Progenitor cell of endocrine pancreas (in vitro differentiated cells): ENCODE measurements at places on chromosomes 2 and 18. TPM values are rescaled to one million over a fixed set of nuclear protein-coding genes. Genes with fewer than 3 reads are reported as not detected.

GRCh38 chr2:84832772-84833461 is 48.0 kb downstream of the TRABD2A start:
- no peak for DNase-seq

DNA sequence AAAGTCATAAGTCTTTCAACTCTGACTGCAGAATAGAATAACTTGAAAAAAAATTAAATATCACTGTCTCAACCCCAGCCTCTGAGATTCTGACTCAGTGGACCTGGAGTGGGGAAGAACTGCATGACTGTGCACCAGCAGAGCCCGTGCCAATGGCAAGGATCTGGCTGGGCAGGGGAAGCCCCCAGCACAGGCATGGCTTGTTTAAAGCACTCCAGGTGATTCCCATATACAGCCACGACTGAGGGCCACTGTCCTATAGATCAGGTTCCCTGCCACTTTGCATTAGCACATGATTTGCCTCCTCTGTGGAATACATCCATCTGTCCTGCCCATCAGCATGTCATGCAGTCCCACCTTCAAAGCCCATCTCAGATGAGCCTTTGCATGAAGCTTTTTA is 45.9 kb upstream of the NCK2 start:
- DNase-seq, result no peak

The RESP18 gene
- not detected in 2 replicates for total RNA-seq

- no peak for DNase-seq
Measured at GRCh38 chr2:158953926-158954763, 14.3 kb upstream of the TANC1 start.

The GAREM2 gene
- 10.4 and 12.1 TPM in 2 replicates for total RNA-seq

DNA sequence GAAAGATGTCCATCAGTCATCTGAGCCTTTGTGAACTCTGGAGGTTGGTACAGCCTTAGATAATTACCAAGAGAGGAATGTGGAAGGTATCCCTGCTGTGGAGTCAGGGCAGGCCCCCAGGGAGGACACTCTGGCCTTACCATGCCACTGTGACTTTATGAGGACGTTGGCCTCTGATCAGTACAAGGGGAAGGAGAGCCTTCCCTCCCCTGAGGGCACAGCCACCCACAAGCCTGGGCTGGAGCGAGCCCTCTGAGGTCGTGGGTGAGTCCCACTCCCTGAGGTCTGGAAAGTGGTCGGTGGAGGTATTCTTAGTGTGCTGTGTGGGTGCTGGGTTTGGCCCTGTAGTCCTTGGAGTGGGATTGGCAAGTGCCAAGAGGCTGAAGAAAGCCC is 91.6 kb downstream of the STPG4 start:
- no peak for DNase-seq

- no peak for DNase-seq
Measured at GRCh38 chr2:35787302-35788031, 568.1 kb upstream of the CRIM1 start.

The MROH2A gene
- not detected in 2 replicates for total RNA-seq

DNA sequence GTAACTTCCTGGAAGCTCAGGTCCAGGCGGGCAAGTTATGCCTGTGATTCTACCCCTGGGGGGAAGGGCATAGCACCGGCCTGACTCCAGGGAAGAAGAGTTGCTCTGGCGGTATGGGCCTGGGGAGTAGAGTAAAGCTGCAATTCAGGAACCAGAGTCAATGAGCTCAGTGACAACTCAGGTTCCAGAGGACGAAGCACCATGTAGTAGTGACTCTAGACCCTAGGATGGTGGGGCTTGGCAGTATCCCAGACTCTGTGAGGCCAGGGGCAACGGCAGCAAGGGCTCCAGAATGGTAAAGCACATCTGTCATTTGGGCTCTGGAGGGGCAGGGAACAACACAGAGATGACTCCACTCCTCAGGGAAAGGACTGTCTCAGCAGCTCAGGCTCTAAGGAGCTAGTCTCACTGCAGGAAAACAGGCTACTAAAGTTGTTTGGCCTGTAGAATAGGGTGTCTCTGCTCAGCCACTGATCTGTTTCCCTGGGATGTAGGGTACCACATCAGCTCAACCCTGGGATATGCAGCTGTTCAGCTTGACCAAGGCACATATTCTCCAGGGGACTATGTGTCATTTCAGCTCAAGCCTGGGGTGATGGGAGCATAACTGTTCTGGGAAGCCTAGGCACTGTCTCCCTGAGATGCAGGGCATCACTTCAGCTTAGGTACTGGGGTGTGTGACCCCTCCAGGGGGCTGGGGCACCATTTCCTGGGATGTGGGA is 36.2 kb upstream of the RHOB start:
- DNase-seq, result no peak

GRCh38 chr2:144466637-144467036 is 53.3 kb downstream of the ZEB2 start:
- DNase-seq, result no peak

GRCh38 chr2:122273785-122274419 is 518.5 kb downstream of the TSN start:
- DNase-seq, result no peak

GRCh38 chr2:173773076-173773475 is 192.1 kb downstream of the SP3 start:
- no peak for DNase-seq

DNA sequence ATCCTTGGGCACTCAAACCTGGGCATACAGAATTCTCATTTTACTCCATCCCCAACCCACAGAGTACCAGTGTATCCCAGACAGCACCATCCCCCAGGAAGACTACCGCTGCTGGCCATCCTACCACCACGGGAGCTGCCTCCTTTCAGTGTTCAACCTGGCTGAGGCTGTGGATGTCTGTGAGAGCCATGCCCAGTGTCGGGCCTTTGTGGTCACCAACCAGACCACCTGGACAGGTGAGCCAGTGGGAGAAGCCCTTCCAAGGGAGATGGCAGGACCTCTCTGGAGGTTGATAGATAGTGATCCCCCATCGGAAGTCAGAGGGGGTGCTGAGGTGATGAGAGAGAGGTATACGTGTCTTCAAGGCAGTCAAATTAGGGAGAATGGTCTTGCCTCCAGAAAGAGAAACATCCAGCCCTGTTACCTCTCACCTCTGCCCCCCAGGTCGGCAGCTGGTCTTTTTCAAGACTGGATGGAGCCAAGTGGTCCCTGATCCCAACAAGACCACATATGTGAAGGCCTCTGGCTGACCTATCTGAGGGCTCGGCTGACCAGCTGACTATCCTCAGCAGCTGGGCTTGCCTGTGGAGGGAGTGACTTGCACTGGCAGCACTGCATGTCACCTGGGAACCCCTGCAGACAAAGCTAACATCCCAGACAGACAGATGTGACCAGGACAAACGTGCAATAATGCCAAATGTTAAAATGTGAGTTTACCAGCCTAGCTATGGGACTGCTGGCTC is 9.5 kb downstream of the PKDCC start:
- DNase-seq, result no peak

DNA sequence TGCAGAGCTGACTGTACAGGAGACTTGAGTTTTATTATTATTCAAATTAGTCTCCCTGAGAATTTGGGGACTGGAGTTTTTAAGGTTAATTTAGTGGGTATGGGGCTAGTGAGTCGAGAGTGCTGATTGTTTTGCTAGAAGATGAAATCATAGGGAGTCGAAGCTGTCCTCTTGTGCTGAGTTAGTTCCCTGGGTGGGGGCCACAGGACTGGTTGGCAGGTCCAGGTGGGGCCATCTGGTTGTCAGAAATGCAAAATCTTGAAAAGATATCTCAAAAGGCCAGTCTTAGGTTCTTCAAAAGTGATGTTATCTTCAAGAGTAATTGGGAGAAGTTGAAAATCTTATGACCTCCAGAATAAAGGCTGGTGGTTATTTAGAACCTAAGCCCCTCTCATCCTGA is 267.3 kb downstream of the MYCN start:
- DNase-seq, result no peak

GRCh38 chr18:46398005-46398404 is 259.0 kb downstream of the LOXHD1 start:
- no peak for DNase-seq

DNA sequence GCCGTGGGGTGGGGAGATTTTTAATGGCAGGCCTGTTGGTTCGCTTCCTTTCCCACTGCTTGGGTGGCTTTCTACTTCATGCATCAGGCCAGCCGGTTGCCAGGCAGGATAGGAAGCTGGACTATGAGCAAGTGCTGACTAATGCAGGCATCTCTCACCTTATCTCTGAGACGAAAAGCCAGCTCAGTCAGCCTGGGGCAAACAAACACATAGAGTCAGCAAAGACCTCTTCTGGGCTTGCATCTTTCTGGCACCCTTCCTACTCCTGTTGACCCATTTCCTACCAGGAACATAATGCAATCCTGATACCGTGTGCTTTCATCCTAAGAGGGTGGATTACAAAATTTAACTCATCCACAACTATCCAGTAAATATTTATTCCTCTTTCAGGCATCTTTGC is 416.6 kb upstream of the MEX3C start:
- DNase-seq, result no peak

GRCh38 chr2:58918141-58918540 is 677.0 kb upstream of the FANCL start:
- DNase-seq, result no peak

GRCh38 chr2:29119211-29119610 is 4.0 kb downstream of the CLIP4 start:
- no peak for DNase-seq

The FSHR gene
- 0.44 and 0.74 TPM in 2 replicates for total RNA-seq

The CPLX4 gene
- total RNA-seq, result not detected in 2 replicates

GRCh38 chr2:181578829-181579228 is 78.1 kb downstream of the CERKL start:
- no peak for DNase-seq

DNA sequence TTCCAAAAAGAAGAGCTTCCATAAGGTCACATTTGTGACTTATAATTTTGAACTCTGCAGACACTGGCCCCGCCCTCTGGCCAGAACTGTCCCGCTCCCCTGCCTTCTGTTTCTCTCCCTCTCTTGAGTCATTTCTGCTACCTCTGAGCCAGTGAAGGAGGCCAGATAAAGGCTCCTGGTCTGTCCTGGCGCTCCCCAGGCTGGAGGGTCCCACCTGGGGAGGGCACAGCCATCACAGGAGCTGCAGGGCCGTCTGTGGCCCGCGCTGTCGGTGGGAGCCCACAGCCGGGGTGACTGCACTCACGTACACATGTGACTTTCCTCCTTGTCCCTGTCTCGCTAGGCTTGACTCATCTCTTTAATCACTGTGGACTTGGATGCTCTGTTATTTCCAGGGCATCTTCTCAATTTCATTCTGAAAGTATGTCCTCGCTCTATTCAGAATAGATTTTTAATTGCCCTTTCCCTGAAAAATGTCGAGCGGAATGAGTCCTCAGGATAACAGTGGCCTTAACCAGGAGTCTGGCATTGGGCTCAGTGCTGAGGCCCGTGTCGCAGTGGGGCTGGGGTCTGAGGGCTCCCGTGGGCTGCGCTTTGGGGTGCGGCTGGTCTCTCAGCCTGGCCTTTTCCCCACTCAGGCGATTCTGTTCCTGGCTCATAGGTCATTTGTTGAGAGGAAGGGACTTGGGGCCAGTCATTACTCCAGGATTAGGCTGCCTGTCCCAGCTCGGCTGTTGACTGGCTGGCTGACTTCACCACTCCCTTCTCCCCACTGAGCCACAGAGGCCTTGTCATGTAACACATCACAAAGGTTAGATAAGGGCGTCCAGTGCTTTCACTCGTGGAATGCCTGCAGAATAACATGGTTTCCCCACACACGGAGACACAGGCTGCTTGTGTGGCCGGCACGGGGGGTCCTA is 34.5 kb downstream of the KLHL29 start:
- DNase-seq, result no peak

- no peak for DNase-seq
Measured at GRCh38 chr2:168730344-168730743, 72.1 kb upstream of the NOSTRIN start.

- no peak for DNase-seq
Measured at GRCh38 chr2:239671916-239672849, 271.4 kb upstream of the HDAC4 start.

DNA sequence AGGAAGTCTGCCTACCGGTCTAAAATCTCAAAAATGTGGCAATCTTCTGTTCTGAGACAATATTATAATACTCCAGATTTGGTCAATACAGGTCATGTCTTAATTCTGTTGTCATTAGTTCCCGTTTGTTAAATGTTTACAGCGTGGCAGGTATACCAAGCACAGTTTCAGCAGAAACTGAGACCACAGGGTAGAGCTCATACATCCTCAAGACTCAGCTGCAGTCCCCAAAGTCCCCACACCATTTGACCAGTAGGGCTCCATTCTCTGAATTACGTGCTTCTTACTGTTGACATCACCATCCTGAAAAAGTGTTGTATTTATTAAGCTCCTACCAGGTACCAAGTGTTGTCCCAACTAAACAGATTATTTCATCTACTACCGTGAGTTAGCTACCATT is 157.1 kb downstream of the MC4R start:
- DNase-seq, result no peak

The GDF7 gene
- 0.16 and 0.17 TPM in 2 replicates for total RNA-seq

The POTEC gene
- not detected in 2 replicates for total RNA-seq

DNA sequence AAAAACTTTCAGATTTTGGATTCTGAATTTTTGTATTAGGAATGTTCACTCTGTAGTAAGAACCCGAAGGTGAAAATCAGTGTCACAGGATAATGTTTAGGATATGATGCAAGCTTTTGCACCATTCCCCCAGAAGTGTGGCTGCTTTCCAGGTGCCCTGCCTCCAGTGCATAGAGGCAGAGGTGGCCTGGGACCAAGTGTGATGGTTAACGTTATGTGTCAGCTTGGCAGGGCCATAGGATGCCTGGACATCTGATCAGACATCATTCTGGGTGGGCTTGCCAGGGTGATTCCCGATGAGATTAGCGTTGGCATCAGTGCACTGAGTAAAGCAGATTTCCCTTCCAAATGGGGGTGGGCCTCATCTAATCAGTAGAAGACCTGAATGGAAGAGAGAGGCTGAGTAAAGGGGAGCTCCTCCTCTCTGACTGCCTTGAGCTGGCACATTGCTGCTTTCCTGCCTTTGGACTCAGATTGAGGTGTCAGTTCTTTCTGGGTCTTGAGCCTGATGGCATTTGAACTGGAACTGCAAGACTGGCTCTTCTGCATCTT is 177.4 kb upstream of the HS6ST1 start:
- no peak for DNase-seq

DNA sequence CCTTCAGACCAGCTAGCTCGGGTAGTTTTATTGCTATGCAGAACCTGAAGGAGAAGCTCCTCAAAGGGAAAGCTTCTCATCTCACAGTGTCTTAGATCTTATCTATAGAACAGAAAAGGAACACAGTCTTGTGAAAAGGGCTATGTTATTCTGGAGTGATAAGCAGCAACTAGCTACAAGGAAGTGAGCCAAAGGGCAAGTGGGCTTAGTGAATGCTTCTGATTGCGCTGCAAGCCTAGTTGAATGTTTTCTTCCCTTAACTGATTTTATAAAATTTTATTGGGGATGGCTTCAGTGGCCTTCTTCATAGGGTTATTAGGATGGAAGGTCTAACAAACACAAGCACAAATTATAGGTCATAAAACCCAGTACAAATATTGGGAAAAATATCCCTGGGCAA is 400.1 kb downstream of the PARD3B start:
- DNase-seq, result no peak

- no peak for DNase-seq
Measured at GRCh38 chr2:11749646-11750349, 3.4 kb downstream of the LPIN1 start.

- no peak for DNase-seq
Measured at GRCh38 chr18:50610349-50610748, 50.5 kb downstream of the MAPK4 start.

- DNase-seq, result no peak
Measured at GRCh38 chr2:170298861-170299429, 121.0 kb downstream of the MYO3B start.

GRCh38 chr18:41395695-41396094 is 559.3 kb upstream of the PIK3C3 start:
- no peak for DNase-seq
